ENCODE measurements at places on chromosomes 2 and 18.

GRCh38 chr2:2187196-2187595 lies 143.9 kb downstream of the MYT1L start:
- DNase-seq, result no peak

DNA sequence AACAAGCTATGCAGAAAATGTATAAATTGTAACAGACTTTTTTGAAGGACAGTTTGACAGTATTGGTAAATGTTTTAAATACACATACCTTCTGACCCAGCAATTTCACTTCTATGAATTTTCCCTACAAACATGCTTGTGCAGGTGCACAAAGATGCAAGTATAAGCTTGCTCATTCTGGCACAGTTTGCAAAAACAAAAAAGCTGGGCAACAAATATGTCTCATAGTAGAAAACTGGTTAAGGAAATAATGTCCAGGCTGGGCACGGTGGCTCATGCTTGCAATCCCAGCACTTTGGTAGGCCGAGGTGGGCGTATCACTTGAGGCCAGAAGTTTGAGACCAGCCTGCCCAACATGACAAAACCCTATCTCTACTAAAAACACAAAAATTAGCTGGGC lies 96.9 kb upstream of the NEDD4L start:
- DNase-seq, result no peak

- no peak for DNase-seq
Measured at GRCh38 chr2:5689750-5690149, 2.4 kb upstream of the SOX11 start.

- DNase-seq, result no peak
Measured at GRCh38 chr2:66539452-66539851, 104.5 kb downstream of the MEIS1 start.

GRCh38 chr2:182542501-182543258 lies 115.8 kb upstream of the PDE1A start:
- no peak for DNase-seq

GRCh38 chr18:61554117-61554776 lies 221.0 kb downstream of the CDH20 start:
- DNase-seq, result peak; percentile 11

DNA sequence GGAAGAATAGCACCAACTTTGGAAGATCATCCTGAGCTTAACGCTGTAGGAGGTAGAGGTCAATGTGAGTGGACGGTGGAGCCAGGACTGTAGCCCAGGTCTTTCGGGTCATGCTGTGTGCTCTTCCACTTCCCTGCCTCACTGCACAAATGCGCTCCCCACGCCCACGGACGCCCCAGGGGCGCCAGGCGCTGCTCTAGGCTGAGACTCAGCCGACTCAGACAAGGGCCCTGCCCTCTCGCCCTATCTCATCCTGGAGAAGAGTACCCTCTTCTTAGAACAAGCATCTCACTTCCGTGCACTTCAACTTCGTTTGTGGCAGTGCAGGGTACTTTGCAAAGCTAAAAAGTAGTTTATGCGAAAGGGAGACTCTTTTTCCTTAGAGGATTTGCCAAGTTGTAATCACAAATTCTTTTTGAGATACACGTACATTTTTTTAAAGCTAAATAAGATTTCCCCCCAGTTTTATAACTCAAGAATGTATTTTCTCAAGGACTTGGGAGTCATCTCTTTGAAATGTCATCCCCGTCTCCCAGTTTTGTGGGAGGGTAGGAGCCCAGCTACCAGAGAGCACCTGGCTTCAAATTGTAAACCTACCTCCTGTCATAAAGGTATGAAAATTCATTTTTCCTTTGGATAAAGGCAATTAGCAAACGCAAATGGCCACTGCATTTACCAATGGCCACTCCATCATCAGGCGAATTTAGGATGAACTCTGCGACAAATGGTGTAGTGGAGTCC lies 1.2 kb upstream of the PRELID3A start:
- DNase-seq, result no peak

- DNase-seq, result no peak
Measured at GRCh38 chr2:42223067-42223854, 54.1 kb downstream of the EML4 start.

DNA sequence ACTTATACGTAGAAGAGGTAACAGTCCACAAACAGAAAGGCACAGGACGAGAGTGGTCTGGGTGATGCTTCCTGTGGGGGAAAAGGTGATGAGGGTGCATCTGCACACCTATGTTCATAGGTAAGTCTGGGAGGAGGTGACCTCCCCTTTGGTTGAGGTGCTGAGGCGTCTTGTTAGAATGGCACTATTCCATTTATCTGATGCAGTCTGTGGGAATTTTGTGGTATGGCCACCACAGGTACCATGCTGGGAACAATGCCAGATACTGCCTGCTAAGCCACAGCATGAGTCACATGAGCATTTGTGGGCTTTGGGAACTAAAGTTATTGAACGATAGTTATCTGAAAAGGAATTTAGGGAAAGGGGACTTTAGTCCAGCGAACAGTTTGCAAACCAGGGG lies 27.9 kb downstream of the IL37 start:
- no peak for DNase-seq

DNA sequence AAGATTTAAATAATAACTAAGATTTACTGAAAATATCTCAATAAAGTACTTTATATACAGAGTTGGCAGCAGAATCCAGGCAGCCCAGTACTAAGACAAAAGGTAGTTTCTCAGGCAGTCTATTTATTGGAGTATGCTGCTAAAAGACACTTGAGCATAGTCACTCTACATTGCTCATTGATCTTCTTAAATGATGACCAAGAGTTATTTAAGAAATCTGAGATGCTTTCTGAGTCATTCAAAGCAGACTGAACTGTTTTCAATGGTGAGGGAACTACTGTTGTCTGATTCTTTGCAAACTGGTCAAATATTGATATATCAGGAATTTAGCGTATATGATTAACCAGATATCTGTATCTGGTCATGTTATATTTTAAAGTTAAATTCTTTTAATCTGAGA lies 133.6 kb downstream of the PHLPP1 start:
- no peak for DNase-seq

GRCh38 chr2:232347369-232347768 lies 31.2 kb upstream of the ALPP start:
- DNase-seq, result no peak

- peak; percentile 94 for DNase-seq
Measured at GRCh38 chr2:240565333-240566202, 2.7 kb upstream of the RNPEPL1 start.

DNA sequence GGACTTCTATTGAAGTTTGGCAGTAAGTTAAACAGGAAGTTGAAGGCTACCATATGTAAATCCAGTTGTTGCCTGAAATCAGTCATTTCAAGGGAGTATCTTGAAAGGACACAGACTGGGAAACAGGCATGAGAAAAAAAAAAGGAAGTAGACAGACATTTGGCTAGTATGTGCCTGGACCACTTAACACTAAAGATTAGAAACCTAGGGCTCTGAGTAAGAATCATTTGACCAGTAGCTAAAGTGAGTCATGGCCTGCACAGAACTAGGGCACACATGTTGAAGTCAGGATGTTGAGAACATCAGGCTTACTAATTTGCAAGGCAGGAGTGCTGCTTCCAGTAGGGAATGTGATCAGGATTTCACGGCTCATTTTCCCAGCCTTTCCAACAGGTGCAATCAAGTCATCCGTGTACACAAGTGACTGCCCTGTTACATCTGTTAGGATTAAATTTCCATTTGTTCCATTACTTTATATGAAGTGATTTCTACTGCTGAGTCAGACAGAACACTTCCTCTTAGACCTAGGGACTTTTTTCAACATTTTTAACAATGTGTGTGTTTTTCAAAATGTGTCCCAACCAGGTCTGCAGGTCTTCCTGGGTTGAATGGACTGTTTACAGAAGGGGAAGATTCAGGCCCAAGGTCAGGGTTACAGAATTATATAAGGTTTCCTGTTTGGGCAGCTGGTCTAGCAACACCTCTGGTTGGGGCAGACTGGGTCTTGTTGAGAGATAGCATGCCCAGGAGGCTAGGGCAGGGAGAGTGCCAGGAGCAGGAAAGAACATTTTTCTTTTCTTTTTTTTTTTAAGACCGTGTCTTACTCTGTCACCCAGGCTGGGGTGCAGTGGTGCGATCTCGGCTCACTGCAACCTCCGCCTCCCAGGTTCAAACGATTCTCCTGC lies 145.6 kb downstream of the TGIF1 start:
- no peak for DNase-seq

- no peak for DNase-seq
Measured at GRCh38 chr2:220708366-220708765, 863.7 kb downstream of the EPHA4 start.

- no peak for DNase-seq
Measured at GRCh38 chr2:174919947-174920595, 85.1 kb downstream of the CHN1 start.

Measured in T-cell (primary cell).